NB4 (cell line): ENCODE measurements at places on chromosomes 5 and 9.

GRCh38 chr5:83891261-83891660 lies 170.6 kb upstream of the HAPLN1 start:
- DNase-seq, result no peak

- no peak for DNase-seq
These were observed 532.7 kb upstream of the GRAMD2B start for GRCh38 chr5:125890511-125890931.

DNA sequence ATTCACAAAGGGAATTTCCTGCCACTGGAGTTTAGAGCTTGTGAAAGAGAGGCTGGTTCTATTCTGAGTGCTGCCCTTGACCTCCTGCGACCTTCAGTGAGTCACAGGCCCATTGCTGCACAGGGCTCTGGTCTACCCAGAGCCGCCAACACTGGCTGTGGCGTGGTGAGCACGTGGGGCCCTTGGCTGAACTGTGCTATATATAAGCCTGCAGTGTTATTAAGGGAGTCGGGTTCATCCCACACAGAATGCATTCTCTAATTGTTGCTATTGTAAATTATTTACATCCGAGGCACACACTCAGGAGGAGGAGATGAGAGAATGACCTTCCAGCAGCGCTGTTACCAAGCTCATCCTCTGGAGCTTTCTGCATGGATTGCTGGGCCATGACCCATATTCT lies 47.1 kb downstream of the BRINP1 start:
- peak; percentile 27 for DNase-seq

DNA sequence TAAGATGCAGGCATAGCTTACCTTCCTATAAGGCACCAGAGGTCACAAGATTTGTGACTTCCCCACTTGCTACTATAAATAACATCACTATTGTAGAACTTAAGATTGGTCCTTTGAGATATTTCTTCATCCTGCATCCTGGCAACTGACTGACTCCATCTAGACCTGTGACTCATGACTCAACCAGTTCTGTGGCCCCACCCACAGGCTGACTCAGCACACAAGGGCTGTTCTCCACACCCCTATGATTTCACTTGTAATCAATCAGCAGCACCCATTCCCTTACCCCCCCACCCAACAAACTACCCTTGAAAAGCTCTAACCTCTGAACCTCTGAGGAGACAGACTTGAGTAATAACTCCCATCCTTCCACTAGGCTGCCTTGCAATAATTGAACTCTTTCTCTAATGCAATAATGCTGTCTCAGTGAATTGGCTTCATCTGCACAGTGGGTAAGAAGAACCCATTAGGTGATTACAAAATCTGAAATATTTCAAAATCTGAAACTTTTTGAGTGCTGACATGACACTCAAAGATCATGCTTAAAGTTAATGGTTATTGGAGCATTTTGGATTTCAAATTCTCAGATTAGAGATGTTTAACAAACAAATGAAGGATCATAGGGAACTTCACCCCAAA lies 296.7 kb downstream of the ARL15 start:
- DNase-seq, result peak; percentile 73

GRCh38 chr9:70387663-70388062 lies 26.8 kb downstream of the KLF9 start:
- no peak for DNase-seq

- peak; percentile 5 for DNase-seq
These were observed 252.4 kb upstream of the DAPK1 start for GRCh38 chr9:87245271-87245670.

DNA sequence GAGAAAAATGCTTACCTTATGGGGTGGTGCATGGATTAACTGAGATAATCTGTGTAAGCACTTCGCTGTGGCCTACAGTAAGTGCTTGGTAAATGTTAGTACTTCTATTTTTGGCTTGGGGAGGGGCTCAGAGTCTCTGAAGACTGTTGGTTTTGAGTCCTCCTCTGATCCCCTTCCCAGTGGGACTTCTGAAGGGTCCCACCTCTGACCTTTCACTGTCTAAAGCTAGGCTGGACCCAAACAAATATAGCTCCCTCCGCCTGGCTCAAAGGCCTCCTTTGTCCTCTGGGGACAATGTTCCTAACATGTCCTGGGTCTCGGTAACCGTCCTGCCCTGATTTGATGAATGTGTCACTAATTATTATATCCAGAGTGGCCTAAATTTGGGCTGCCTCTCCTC lies 34.8 kb downstream of the CAMK2A start:
- no peak for DNase-seq

- no peak for DNase-seq
These were observed 83.3 kb upstream of the ZBTB43 start for GRCh38 chr9:126721564-126721981.

DNA sequence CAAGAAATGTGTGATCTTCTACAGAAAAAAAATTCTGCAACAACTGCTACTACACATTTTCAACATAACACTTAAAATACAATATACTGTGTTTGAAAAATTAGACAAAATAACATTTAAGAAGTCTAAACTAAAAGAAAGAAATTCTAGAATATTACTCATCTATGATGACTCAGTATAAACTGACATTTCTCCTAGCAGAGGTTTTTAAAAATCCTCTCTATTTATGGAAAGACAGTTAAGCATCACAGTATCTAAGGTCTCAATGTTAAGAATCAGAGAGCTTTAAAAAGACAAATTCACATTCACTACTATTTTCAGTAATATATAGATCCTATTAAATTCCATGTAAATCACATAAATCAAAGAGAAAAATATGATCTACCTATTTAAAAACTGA lies 61.3 kb downstream of the NR2F1-AS1 start:
- DNase-seq, result no peak

- DNase-seq, result no peak
These were observed 6.9 kb downstream of the REEP2 start for GRCh38 chr5:138445547-138446271.

- DNase-seq, result peak; percentile 48
These were observed 19.0 kb upstream of the FER start for GRCh38 chr5:108728566-108729241.

DNA sequence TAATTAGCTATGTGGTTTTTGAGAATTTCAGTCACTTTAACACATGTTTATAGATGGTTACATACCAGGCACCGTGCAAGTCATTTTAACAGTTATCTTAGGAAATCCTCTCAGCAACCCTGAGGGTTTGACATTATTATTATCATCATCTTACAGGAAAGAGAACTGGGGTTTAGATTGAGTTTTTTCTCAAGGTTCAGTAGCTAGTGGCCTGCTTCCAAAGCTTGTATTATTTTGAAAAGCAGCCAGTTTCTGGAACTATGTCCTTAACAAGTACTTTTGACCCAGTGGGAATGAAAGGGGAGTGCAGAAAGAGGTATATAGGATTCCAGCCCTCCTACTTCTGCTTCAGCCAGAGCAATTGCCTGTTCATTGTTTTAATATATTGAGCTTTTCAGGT lies 157.5 kb downstream of the COMMD10 start:
- no peak for DNase-seq

DNA sequence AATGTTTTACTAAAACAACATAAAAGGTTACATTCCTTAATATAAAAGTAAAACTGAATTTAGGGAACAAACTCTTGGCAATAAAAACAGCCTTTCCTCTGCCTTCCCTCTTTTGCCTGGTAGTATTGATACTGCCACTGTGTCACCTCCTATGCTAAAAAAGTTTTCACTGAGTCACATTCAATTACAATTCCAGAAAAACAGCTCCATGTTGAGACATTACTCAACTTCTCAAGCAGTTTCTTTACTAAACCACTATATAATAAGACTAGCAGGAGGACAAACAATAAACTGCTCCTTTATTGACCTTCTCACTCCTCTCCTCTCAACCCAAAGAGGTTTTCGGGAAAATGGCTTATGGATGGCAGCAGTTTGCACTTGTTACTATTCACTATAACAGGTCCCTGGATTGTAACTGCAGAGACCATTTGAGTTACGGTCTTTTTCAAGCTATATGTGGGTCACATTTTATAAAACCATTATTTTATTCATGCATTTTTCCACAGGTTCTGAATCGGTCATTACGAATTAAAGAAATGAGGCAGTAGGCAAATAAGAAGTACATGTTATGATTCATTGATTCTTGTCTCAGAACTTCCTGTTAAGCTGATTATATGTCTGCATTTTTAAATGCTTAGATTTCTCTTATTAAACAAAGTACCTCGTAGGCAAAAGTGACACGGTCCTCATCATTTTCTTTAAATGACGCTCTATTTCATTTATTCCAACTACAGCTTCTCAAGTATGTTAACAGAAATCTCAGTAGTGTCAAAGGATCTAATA lies 2.1 kb downstream of the ZDHHC21 start:
- DNase-seq, result peak; percentile 28

GRCh38 chr5:35067985-35068384 lies 20.2 kb upstream of the AGXT2 start:
- DNase-seq, result no peak

GRCh38 chr5:94184870-94185269 lies 433.5 kb downstream of the KIAA0825 start:
- no peak for DNase-seq

GRCh38 chr9:27572918-27573633 lies at the start of gene C9orf72:
C9orf72 (minus strand) TSS chr9:27573481; CDS start chr9:27567120, 6,361 bp downstream.
- peak; percentile 80 for DNase-seq

- peak; percentile 12 for DNase-seq
These were observed 107.8 kb downstream of the SMIM23 start for GRCh38 chr5:171893290-171893886.

- no peak for DNase-seq
These were observed 455.1 kb downstream of the EFNA5 start for GRCh38 chr5:107215611-107216010.

GRCh38 chr5:139415221-139415861 lies 11.5 kb upstream of the SPATA24 start:
- DNase-seq, result no peak

DNA sequence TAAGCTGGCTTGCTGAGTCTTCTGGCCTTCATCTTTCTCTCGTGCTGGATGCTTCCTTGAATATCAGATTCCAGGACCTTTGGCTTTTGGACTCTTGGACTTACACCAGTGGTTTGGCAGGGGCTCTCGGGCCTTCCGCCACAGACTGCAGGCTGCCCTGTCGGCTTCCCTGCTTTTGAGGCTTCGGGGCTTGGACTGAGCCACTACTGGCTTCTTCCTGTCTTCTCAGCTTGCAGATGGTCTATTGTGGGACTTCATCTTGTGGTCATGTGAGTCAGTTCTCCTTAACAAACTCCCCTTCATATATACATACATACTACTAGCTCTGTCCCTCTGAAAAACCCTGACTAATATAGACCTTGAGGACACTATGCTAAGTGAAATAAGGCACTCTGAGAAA lies 78.3 kb upstream of the SSBP2 start:
- peak; percentile 70 for DNase-seq

DNA sequence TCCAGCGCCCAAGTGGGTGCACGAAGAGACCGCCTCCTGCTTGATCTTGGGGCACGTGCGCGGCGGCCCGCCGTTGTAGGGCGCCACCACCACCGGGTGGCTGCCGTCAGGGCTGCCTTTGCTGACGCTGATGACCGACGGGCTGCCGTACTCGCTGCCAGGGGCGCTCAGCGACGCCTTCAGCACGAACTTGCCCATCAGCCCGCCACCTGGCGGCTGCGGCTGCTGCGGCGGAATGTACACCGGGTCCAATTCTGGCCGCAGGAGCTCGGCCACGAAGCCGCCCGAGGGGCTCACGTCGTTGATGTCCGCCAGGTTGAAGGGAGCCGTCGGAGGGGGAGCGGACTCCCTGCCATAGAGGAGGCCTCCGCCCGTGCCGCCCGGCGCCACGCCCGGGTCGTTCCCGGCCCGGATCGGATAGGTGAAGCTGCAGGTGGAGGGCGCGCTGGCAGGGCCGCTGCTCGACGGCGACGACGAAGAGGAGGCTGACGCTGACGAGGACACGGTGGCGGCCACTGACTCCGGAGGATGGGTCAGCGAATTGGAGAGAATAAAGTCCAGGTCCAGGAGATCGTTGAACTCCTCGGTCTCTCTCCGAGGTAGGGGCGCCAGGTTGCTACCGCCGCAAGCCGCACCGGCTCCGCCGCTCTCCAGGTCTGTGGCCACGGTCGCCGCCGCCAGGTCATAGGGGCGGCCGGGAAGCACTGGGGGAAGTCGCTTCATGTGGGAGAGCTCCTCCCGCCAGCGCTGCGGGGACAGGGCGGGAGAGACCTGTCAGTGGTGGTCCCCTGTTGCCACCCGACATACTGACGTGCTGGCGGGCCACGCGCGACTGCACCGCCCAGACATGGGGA lies 1.8 kb downstream of the KLF4 start:
- no peak for DNase-seq

- DNase-seq, result no peak
These were observed 190.8 kb upstream of the BRINP1 start for GRCh38 chr9:119559986-119560385.

DNA sequence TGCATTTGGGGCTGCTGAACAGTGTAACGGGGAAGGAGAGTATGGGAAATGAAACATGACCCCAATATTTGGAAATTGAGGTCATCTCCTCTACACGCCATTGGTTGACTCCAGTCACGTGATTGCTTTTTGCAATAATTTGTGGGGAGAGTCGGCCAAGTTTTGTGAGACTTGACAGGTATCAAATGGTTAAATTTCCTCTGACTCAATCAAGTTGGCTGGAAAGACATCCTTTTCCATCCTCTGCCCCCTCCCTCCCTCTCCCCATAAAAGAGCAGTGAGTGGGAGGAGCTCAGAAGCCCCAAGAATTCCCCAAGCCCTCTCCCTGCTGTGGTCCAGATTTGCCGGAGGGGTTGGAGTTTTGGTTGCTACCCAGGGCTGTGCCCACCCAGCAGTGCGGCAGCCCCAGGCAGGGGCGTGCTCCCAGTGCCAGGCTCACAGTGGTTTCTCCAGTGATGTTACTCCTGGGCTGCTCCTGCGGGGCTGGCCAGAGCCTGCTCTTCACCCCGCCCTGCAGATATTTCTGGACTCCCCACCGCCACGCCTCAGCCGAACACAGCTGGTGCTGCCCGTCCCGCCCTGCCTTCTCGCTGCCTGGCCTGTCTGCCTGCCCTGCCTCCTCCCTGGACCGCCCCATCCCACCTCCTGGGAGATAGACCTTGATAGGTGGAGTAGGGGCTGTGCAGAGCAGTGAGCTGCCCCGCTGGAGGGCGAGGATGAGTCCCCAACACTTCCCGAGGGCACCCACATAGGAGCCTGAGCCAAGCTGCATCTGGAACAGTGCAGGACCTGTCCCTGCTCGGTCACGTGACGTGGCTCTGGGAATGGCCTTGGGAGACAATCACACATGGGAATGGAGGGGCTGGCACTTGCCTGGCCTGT lies 3.4 kb downstream of the COL5A1 start:
- DNase-seq, result peak; percentile 11

DNA sequence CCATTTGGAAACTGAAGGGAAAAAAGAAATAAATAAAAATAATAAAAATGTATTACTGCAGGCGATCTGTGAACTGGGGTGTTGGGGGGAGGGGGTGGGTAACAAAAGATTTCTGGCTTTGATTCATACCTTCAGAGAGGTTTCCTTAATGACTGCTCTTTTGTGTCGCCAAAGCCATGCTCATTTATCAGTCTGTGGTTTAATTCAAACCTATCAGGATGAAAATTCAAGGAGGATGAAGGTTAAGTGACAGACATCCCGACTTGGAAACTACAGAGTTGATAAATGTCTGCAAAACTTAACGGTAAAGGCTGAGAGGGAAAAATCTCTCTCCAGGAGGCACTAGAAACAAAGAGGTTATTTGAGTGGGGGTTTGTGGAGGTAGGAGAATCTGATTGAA lies 278.2 kb downstream of the PSAT1 start:
- DNase-seq, result no peak

- DNase-seq, result no peak
These were observed 264.7 kb downstream of the TRIM32 start for GRCh38 chr9:116951588-116952435.

GRCh38 chr9:84140535-84141101 lies 160.0 kb downstream of the RMI1 start:
- DNase-seq, result no peak

GRCh38 chr5:79802406-79802805 lies 112.8 kb downstream of the CMYA5 start:
- peak; percentile 15 for DNase-seq
